ENCODE measurements at places on chromosomes 5 and 9.

- no peak for DNase-seq
Observed at GRCh38 chr5:131883984-131884383, 61.5 kb downstream of the MEIKIN start.

- no peak for DNase-seq
Observed at GRCh38 chr9:125513303-125513667, 193.7 kb downstream of the MAPKAP1 start.

DNA sequence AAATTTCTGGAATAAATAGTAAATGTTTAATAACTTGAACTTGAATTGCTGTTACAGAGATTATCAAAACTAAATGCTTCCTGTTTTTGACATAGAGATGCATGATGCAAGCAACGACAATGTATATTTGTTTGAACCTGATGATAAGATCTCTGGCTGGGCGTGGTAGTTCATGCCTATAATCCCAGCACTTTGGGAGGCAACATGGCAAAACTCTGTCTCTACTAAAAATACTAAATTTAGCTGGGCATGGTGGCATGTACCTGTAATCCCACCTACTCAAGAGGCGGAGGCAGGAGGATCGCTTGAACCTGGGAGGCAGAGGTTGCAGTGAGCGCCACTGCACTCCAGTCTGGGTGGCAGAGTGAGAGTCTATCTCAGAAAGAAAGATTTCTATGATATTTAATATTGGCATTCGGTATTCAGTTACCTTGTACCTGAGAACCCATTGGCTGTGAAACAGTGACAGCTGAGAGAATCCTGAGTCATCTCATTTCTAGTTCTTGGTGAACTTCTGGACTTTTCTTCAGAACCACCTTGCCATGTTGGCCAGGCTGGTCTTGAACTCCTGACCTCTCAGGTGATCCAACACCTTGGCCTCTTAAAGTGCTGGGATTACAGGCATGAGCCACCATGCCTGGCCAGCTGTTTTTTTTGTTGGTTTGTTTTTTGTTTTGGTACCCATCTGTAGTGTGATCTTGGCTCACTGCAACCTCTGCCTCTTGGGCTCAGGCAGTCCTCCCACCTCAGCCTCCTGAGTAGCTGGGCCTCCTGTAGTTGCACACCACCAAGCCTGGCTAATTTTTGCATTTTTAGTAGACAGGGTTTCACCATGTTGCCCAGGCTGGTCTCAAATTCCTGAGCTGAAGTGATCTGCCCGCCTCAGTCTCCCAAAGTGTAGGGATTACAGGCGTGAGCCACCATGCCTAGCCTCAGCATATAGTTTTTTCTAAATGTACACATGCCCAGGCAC, 10.0 kb upstream of the FGF18 start:
- no peak for DNase-seq

DNA sequence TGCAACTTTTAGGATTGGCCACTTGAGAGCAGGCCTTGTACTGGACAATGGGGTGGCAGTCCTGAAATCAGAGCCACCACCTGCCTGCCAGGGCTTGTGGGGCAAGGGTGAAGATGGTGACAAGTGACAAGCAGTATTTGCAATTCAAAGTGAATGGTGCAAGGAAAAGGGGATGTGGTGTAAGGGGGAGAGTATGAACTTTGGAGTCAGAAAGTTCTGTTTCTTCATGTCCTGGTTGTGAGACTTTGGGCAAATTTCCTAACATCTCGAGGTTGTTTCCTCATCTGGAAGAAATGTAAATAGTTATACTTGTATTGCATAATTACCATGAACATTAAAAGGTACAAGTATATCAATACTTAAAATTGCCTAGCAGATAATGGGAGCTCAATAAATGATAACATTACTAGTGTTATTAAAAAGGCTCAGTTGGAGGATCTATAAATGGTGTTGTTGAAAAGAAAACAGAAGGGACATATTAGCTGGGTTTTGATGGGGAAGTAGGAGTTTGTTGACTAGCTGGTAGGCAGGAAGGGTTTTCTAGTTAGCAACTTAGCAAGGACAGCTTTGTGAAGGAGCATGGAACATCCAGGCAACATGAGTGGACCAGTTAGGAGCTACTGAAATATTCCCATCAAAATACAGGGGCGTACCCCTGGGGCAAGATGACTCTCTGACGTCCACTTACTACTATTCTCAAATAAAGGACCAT, 21.3 kb upstream of the MEGF9 start:
- no peak for DNase-seq

DNA sequence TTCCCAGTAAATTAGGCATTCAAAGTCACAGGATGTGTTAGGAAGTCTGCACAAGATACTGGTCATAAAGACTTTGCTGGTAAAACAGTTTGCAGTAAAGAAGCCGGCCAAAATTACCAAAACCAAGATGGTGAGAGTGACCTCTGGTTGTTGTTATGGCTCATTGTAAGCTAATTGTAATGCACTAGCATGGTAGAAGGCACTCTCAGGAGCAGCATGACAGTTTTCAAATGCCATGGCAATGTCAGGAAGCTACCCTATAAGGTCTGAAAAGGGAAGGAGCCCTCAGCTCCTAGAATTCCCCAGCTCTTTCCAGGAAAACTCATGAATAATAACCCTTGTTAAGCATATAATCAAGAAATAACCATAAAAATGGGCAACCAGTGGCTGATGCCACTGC, 64.3 kb upstream of the TNC start:
- DNase-seq, result no peak

DNA sequence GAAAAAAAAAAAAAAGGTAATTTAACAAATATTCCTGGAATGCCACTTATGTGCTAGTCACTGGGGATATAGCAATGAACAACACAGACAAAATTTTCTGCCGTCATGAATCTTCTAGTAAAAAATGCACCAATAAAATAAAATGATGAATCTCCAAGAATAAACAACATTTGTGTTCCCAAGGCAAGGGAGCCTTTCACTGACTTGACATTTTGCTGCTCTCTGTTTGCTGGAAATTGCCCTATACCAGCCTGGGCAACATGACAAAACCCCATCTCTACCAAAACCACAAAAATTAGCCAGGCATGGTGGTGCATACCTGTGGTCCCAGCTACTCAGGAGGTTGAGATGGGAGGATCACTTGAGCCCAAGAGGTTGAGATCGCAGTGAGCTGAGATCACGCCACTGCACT, 64.5 kb upstream of the ERBIN start:
- DNase-seq, result no peak

DNA sequence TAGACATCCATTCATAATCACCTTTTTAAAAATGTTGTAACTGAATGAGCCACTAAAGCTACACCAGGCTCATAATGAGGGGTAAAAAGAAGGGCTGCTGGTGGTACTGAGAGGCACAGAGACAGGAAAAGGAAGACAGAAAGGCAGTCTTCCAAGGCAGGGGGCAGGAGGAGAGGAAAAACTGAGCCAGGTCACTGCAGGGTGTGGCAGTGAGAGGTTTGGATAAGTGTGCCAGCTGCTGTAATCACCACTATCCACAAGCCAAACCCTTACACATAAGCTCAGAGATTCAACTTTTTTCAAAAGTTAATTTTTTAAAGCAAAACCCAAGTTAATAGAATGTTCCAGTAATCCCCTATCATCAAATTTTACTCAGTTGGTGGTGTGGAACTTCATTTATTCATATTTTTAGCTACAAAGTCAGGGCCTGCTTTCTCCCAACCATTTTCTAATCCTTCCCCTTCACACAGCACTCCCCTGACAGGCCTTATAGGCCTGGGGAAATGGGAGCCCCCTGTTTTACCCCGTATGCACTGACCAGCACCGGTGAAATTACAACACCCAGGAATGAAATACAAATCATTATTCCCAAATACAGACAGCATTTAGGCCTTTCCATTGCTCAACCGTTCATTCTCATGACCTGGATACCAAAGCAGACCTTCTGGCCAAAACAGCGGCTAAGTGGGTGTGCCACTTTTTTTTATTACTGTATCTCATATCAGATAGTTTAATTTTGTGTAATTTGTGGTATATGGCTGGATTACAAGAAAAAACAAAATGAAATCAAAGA, 76.3 kb downstream of the EFNA5 start:
- DNase-seq, result no peak

GRCh38 chr5:115599502-115599901, 2.8 kb downstream of the TICAM2 start:
- no peak for DNase-seq

DNA sequence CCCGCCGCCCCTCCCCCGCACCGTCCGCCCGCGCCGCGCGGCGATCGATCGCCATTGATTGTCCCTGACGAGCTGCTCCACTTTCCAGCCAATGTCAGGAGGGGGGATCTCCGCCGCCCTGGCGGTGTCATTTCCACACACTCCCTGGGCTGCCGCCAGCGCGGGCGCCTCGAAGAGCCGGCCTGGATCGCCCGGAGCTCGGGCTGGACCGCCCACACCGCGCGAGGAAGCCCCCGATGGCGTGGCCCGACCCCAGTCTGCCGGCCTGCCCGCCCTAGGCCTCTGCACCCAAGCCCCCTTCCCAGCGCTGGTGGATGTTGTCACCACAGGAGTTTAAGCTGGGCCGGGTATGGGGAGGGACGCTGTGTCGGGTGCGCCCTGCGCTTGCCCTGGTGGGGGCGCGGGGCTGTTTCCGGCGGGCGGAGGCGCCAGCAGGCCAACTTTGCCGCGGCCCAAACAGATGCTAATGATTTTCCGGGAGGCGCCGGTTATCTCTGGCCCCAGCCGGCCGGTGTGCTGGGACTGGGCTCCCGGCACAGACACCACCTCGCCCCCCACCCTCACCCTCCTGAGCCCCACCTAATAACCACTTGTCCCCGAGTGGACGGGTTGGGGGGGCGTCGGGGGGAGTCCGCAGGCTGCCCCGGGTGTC, 10.6 kb upstream of the CXXC5 start:
- peak; percentile 72 for DNase-seq

- no peak for DNase-seq
Observed at GRCh38 chr5:98492258-98492657, 281.2 kb upstream of the RGMB start.

DNA sequence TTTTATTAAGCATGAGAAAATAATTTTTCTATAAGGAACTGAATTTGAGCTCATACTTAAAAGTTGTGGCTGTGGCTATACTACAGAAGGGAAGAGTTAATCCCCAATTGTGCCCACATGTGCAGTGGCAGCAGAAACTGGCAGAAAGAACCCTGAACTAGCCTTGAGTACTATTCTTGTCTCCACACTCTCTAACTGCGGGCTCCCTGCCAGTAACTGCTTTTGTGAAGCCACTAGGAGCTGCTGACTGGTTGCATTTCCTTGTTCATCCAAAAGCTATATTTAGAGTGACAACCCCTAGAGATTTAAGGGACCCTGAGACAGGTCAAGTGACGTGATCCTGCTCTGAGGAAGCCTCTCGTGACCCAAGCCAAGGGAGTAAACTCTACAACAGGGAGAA, 238.6 kb downstream of the ELAVL2 start:
- DNase-seq, result peak; percentile 9

DNA sequence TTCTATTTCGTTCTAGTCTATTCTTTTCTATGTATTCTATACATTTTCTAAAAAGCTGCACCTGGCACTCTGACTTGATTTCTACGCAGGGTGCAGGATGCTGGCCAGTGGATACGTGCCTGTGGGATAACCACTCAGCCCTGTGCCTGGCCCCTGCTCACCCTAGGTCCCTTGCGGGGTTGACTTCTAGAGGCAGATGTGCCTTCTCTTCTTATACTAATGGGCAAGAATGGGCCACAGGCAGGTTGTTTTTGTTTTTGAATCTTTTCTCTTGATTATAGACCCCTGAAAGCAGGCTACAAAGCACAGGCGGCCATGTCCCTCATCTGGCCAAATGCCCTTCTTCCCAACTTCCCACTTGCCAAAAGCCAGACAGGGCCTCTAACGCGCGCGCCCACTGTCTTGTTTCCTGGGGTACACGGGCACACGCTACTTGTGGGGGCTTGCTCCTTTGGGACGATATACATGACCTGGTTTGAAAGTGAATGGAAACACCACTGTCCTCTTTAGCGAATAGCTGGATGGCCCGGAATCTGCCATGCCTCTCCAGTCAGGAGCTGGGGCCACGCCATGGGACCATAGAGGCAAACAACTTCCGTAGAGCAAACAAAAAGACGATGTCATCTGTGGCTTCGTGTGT, 162.7 kb upstream of the IRX2 start:
- no peak for DNase-seq

GRCh38 chr9:127754099-127755060, 19.3 kb upstream of the TOR2A start:
- DNase-seq, result peak; percentile 69

GRCh38 chr5:166441-167372, 24.6 kb upstream of the LRRC14B start:
- DNase-seq, result no peak

DNA sequence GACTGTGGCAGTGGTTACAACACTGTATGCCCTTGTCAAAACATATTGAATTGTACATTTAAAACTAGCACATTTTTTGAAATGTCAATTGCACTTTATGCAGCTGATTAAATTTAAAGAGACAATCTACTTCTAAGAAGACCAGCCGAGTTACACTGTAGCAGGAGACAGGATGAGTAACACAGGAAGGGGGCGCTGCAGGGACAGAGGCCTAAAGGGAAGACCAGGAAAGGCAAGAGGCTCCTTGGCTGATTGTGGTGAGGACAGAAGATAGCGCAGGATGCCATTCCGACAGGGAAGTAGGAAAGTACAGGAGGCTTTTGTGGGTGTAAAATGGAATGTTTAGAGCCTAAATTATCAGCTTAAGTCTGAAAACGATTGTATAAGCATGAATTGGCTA, 28.2 kb upstream of the PPP2R2B start:
- no peak for DNase-seq

DNA sequence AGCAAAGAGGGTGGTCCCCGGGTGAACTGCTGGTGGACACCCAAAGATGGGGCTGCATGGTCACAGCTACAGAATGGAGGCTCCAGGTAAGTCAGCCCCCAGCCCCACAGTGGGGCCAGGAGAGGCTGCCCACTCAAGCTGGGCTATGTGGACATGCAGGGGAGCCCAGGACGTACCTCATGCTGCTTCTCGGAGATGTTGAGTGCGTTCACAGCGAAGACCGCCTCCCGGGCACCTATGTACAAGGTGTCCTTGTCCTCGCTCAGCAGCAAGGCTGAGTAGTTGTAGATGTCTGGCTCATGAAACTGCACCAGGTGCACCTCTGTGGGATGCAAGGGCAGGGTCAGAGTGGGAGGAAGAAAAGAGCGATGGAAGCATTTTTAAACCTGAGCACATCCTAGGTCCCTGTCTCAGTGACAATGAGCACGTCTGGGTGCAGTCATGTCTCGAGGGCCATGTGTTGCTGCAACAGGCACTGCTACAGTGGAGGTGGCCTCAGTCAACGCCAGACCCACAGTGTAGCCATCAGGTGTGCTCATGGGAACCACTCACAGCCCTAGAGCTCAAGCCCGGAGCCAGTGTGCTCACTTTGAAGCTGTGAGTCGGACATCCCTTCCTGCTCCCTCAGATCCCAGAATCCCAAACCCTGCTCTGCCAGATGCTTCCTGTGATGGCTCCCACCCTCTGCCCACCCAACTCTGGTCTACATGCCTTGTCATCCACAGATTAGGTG, 84.6 kb downstream of the SECISBP2 start:
- no peak for DNase-seq

All from NCI-H1417 (cell line).